Activated CD8-positive, alpha-beta memory T cell treated with anti-CD3 and anti-CD28 coated beads, Interleukin-2, amount 10 ng/mL, durations not matched to agents 7 days and 5 days (primary cell): ENCODE measurements at places on chromosomes 4 and X. TPM values are rescaled to one million over a fixed set of nuclear protein-coding genes. Genes with fewer than 3 reads are reported as not detected.

Gene XKRX
- not detected for total RNA-seq

Gene PRDM5
- 1.2 TPM for total RNA-seq

Gene RAB9B
- total RNA-seq: 0.26 TPM

Gene SLC4A4
- total RNA-seq: 2.5 TPM

DNA sequence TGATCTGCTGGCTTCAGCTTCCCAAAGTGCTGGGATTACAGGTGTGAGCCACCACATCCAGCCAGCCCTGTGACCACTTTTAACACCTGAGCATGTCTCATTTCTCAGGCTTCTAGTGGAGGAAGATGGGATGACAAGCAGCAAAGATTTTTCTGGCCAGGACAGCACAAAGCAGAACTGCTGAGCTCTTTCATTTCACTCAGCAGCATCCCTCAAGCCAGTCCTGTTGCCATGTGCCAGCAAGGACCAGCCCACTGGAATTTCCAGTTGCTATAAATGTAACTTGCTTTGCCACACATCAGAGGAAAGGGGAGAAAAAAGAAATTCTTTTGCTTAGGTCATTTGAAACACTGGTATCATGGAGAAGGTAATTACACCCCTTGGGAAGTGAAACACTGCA lies 75.9 kb downstream of the SLC9A7 start:
- no peak for DNase-seq
- H3K27me3 ChIP-seq: no peaks in the 10 kb centered on the region
- no peak overlapping the region for H3K27ac ChIP-seq
- H3K4me3 ChIP-seq: no peak overlapping the region
- peaks cover 19% of the 10 kb centered on the region for H3K4me1 ChIP-seq
- peaks cover 5% of the 10 kb centered on the region for H3K36me3 ChIP-seq

Gene STOX2
- total RNA-seq: not detected

Gene LRRC66
- 0.15 TPM for total RNA-seq

DNA sequence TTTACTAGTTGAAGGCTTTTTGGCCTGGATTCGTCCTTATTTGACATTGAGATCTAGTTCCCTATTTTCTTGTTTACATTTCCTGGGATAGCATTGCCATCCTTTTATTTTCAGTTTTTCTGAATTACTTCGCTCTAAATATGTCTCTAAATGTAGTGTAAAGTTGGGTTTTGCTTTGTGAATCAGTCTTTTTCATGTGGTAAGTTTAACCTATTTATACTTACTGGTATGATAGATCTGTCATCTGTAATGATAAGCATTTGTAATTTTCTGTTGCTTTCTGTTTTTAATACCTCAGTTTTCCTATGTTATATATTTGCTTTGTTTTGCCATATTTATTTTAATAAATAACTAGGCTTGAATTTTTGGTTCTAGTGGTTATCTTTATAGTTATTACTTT lies 6.7 kb downstream of the PDK3 start:
- H3K27me3 ChIP-seq: no peaks in the 10 kb centered on the region
- no peak for DNase-seq
- H3K4me1 ChIP-seq: peaks cover 55% of the 10 kb centered on the region
- no peak overlapping the region for H3K4me3 ChIP-seq

- peaks cover 6% of the 10 kb centered on the region for H3K36me3 ChIP-seq
- H3K27me3 ChIP-seq: no peaks in the 10 kb centered on the region
These were observed 29.1 kb upstream of the ANAPC4 start for GRCh38 chr4:25347971-25348370.

Gene STARD8
- total RNA-seq: 0.64 TPM

Gene ADAMTS3
- not detected for total RNA-seq

Gene GAB1
- total RNA-seq: 0.55 TPM
